ENCODE measurements at places on chromosomes 11 and 22. TPM values are rescaled to one million over a fixed set of nuclear protein-coding genes. Genes with fewer than 3 reads are reported as not detected.

DNA sequence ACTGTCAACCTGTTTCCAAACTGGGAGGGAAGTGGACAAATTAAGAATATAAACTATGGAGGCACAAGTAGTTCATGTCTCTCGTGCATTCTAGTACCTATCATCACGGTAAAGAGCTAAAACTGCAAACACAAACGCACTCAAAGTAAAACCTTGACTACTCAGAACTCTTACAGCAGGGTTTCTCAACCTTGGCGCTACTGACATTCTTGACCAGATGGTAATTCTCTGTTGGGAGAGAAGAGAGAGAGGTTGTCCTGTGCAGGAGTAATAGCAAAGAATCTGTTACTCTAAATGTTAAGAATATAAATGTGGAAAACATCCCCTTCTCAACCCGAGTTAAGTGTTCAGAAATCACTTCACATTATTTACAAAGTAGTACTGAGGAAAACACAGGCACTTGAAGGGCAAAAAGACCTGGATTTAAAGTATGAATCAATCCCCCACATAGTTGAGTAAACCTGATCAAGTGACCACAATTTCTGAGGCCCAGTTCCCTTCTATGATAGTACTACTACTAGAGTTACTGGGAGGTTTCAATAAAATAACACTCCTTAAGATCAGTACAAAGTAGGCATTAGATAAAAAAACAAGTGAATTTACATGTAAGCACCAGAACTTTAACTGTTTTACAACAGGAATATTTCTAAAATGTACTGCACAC, 73.1 kb upstream of the ARHGAP32 start:
- DNase-seq, result peak; percentile 24

- no peak for DNase-seq
These were observed 24.1 kb upstream of the GRAMD4 start for GRCh38 chr22:46596032-46596441.

DNA sequence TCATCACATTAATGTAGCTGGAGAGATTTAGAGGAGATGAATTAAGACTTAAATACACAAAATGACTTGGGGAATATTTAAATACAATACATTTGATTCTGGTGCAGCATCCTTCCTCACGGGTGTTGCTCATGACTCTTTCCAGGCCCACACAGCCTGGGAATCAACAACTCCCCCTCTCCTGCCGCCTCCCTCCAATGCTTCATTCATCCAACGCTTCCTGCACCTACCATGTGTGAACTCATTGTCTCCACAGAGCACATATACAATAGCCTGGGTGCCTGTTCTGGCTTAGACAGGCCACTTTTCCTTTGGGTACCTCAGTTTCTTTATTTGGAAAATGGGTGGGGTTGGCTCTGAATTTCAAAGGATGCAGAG, 476.9 kb upstream of the CADM1 start:
- no peak for DNase-seq

OR4A47 gene
- polyA plus RNA-seq, result not detected

LINC01488 gene
- polyA plus RNA-seq, result not detected

CCDC81 gene
- 0.76 TPM for polyA plus RNA-seq

Data from fibroblast of lung (primary cell).